ENCODE measurements at places on chromosomes 3 and 15. TPM values are rescaled to one million over a fixed set of nuclear protein-coding genes. Genes with fewer than 3 reads are reported as not detected.
A peak's percentile ranks its signal among the peaks of the same experiment; 100 is the strongest.

Gene ATP10A
- 4.0 TPM for polyA plus RNA-seq

Gene VWA5B2
- polyA plus RNA-seq, result 0.11 TPM

Gene THUMPD3
- 31.9 TPM for polyA plus RNA-seq

Gene LRIG1
- polyA plus RNA-seq, result 8.2 TPM

Gene POPDC2
- polyA plus RNA-seq, result 7.3 TPM

Gene ATP2C1
- polyA plus RNA-seq, result 46.8 TPM

Gene SHF
- polyA plus RNA-seq, result 7.7 TPM

Gene ZNF620
- polyA plus RNA-seq, result 2.8 TPM

Gene FAM174B
- polyA plus RNA-seq, result 9.8 TPM

DNA sequence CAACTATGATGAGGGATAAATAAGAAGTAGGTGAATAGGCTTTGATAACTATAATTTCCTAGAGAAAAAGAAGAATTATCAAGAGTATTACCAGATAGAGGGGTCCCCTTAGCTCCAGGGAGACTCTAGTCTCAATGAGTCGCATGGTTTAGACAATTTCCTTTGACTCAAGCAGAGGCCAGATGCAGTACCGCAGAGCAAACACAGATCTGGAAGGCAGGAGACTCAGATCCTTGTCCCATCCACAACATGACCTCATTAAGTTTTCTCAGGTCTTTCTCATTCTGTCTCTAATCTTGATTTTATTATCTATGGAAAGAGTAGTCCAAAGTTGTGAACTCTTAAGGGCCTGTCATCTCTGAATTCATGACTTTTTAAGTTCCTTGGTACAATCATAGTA is 987.9 kb downstream of the NTRK3 start:
- DNase-seq, result no peak

GRCh38 chr3:35968043-35968622 is 328.8 kb downstream of the ARPP21 start:
- DNase-seq, result no peak

- no peak for DNase-seq
These were observed 59.0 kb upstream of the NECTIN3 start for GRCh38 chr3:111012388-111013248.

- DNase-seq, result no peak
These were observed 28.4 kb downstream of the PML start for GRCh38 chr15:74022706-74023470.

- no peak for DNase-seq
These were observed 295.8 kb downstream of the GBE1 start for GRCh38 chr3:81465510-81466200.

GRCh38 chr3:141994856-141995255 is 118.4 kb downstream of the ATP1B3 start:
- no peak for DNase-seq

DNA sequence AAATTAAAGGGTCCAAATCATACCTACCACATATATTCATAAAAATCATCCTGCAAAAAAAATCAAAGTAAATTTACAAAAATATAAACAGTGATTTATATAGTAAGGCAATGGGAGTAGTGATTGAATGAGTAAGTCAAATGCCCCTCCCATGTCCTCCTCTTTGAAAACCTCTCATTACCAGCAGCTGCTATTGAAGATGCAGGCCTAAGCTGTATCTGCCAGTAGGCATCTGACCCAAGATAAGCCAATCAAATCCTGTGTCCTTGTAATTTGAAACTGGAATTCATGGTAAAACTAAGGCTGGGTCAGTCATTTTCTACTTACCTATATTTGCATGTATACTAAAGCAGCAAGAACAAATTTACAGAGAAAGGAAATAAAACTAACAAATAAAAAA is 60.4 kb upstream of the POU1F1 start:
- DNase-seq, result no peak

DNA sequence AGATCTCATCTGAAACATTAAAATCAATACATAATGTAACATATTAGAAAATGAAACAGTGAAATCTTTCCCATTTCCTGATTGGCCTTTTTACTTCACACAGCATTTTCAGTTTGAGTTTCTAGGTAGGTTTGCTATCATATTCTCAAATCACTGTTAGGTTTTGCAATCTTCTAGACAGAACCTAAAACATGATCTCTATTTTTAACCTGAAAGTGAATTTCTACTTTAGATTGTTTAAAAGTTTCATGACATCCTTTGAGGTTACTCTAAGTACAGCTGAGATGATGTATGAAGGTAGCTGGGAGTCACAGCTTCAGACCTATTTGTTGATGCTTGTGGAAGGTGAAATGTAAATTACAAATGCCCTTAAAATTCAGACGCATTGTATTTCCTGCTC is 118.4 kb upstream of the GPR149 start:
- no peak for DNase-seq

DNA sequence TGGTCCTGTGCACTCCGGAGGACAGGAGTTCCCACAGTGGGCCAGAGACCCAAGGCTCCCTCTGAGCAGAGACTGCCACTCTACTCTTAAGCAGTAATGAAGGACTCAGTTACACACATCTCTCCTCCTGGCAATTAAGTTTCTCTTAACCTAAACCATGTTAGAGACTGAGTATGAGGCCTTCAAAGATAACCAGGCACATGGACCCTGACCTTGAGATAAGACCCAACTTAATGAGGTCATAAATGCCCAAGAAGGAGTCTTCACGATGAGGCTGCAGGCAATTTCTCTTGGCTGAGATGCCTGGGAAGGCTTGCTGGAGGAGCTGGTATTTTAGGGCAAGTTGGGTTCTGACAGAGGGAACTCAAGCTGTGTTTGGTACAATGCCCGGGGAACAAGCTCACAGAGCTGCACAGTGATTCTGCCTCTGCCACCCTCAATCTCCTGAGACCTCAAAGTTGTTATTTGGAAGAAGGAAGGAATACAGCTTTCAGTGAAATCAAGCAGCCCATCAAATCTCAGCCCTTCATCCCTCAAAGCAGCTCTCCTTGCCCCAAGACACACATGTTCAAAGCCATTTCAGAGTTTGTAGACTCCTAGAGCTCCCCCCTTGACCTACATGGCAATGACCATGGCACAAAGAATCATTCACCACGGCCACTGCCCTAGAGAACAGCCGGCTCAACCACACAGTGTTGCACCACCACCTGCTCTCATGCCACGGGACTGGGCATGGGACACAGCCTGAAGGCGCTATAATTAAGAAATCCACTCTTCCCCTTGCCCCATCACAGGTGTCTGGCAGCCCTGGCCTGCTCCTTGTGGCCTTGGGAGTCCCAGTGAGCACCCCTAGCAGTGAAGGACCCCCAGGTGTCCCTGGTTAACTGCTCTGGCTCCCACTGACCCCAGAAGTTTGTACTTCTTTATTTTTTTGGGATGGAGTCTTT is 7.1 kb downstream of the RMDN3 start:
- DNase-seq, result no peak

GRCh38 chr3:52820736-52821135 is 9.7 kb downstream of the ITIH4 start:
- peak; percentile 16 for DNase-seq

DNA sequence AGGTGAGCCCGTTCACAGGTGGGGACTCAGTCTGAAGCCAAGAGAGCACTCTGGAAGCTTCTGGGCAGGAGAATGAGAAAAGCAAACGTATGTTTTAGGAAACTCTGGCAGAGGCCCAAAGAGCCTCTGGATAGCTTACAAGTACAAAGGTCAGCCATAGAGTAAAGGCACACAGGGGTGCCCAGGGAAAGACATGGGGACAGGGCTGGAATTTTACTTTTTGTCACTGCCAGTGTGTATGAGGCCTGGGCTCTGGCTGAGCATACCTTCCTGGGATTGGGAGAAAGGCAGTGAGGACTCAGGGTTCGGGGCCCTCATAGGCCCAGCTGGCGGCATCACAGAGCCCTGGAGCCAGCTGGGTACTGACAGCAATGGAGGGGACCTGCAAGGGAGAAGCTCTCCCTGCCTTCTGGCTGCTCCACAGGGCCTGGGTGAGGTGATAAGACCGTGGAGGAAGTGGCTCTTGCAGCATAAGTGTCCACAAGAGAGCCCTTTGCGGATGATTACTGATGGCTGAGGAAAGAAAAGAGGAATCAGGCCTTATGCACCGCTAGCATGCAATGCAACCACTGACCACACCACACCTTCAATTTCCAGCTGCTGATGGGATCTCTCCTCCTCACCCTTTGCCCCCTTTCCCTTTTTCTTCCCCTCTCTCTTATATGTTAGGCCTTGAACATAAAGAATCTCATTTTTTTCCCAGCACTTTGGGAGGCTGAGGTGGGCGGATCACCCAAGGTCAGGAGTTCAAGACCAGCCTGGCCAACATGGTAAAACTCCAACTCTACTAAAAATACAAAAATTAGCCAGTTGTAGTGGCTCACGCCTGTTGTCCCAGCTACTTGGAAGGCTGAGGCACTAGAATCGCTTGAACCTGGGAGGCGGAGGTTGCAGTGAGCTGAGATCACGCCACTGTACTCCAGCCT is 25.1 kb upstream of the BCL2L10 start:
- no peak for DNase-seq

DNA sequence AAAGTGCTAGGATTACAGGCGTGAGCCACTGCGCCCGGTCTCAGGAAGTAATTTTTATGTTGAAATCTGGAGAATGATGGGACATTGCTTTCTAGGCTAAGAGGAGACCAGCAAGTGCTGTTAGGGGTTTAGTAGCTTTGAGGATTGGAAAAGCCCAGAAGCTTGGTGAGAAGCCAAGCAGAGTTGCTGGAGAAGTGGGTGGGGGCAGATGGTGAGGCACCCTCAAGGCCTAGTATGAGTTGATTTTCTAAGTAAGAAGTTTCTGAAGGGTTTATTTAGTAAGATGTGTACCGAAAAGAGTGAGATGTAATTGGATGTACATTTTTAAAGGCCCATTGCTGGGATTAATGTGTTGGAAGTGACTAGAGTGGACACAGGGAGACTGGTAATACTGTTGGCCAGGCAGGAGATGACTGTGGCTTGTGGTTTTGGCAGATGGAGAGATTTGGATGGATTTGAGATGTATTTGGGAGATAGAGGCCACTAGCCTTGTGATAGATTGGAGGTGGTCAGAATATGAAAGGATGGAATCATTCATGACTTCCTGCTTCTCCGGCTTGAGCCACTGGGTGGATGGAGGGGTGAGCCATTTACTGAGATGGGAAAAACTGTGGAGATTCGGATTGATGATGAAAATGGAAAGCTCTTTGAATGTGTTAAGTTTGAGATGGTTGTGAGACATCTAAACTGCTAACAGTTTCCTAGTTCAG is 2.3 kb downstream of the LRRC28 start:
- DNase-seq, result no peak

DNA sequence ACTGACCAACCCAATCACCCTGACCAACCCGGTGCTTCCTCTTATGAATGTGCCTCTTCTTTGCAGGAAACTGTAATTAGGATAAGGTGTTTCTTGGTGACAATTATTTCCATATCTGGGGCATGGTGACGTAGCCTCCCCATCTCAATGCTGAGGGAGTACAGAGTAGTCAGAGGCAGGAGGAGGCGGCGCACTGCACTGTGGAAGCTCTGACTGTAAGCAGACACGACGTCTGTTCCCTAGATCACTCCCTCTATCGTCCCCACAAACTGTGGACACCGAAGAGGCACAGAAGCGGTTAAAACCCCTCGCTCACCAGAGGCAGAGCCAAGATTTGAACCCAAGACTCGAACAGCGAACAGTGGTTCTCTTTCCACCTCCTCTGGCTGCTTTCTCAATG is 231.0 kb upstream of the IGF1R start:
- no peak for DNase-seq

- no peak for DNase-seq
These were observed 3.5 kb downstream of the ADAMTS17 start for GRCh38 chr15:100338247-100338646.

DNA sequence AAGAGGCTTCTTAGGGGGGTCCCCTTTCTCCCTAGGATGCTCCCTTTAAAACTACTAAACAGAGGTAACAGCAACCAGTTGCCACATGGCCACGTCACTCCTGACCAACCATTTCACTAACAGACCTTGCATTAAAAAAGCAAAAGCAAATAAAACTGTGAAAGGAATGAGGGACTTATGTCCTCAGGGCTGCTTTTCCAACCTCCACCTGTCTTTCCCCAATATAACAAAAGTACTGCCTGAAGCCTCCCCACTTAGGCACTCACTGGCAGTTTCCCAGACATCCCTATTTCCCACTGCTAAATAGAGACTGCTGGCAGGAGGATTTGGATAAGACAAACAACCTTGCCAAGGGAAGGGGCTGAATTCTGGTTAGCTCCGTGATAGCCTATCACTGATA is 130.3 kb downstream of the ATP8B4 start:
- DNase-seq, result no peak

- DNase-seq, result no peak
These were observed 104.7 kb downstream of the OSBPL10 start for GRCh38 chr3:31876331-31876730.
